Activated CD8-positive, alpha-beta T cell treated with anti-CD3 and anti-CD28 coated beads, Interleukin-2, amount 10 ng/mL, durations not matched to agents 7 days and 5 days (primary cell): ENCODE measurements at places on chromosomes 7 and 10.

GRCh38 chr7:46996972-46997371, 584.9 kb downstream of the TNS3 start:
- no peak for DNase-seq

GRCh38 chr10:27745732-27746396, at the start of gene MKX:
TSS of gene MKX (minus strand) at chr10:27745819. CDS start at chr10:27743415, 2,404 bp downstream.
- peak; percentile 31 for DNase-seq

GRCh38 chr10:126907423-126907970, 2.3 kb downstream of the DOCK1 start:
- no peak for DNase-seq

DNA sequence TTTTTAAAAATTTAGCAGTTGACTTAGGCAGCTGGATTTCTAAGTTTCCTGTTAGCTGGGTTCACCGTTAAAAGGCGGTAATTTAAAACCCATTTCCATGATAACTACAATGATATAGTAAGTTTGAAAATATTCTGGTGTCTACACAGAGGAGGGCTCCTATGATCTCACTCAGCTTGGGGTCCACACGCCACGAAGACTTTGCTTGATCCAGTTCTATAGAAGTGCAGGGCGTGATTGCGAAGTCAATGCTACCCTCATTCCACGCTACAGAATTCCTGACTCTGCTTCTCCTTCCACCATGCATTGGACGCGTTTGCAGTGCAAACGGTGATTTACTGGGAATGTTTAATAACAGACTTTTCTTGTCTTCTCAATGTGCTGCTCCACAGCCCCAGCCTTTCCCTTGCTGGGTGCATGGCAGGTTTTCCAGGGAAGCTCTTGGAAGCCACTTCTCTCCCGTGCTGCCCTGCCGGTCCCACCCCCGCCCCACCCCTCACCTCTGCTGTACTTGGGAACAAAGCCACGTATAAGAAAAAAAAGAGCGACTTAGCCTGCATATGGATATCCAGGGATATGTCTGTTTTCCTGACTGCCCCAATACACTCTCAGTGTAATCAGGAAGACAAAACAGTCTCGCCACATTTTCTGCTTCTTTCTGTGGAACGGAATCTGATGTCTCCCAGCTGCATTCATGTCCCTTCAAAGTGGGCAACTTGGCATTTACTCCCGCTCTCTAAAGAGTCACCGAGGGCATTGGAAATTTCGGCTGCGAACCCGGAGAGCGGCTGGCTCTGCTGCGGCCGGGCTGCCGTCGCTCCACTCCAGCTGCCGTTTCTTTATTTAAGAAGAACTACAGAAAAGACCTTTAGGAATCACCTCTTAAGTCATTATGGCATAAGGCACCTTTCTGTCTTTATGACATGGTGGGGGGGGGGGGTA, 434.4 kb upstream of the MGMT start:
- no peak for DNase-seq

- DNase-seq = no peak
Observed at GRCh38 chr10:5079836-5080235, 14.4 kb upstream of the AKR1C3 start.

GRCh38 chr7:112104120-112104519, 102.1 kb downstream of the DOCK4 start:
- no peak for DNase-seq

GRCh38 chr7:87106974-87107612, 45.2 kb upstream of the DMTF1 start:
- no peak for DNase-seq

- DNase-seq = no peak
Observed at GRCh38 chr10:125158601-125159485, 1.5 kb downstream of the CTBP2 start.

- peak; percentile 95 for DNase-seq
Observed at GRCh38 chr7:151013733-151014497, 10.4 kb downstream of the ATG9B start.

GRCh38 chr7:30862995-30863705, 48.5 kb upstream of the AQP1 start:
- no peak for DNase-seq

- peak; percentile 12 for DNase-seq
Observed at GRCh38 chr10:6005856-6006395, 28.6 kb upstream of the IL15RA start.

DNA sequence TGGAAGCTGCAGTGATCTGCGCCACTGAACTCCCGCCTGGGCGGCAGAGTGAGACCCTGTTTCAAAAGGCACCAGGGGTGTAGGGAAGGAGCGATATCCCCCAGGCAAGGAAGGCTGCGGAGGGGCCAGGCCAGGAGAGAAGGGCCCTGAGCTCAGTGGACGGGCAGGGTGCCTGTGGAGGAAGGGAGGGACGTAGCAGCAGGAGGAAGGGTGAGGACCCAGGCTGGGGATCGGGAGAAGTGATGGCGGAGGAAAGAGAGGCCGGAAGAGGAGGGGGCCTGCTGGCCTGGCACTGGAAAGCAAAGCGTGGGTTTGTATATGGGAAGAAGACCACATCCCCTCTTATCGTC, 45.6 kb downstream of the ALOX5 start:
- no peak for DNase-seq
